ENCODE measurements at places on chromosomes 4 and X.

DNA sequence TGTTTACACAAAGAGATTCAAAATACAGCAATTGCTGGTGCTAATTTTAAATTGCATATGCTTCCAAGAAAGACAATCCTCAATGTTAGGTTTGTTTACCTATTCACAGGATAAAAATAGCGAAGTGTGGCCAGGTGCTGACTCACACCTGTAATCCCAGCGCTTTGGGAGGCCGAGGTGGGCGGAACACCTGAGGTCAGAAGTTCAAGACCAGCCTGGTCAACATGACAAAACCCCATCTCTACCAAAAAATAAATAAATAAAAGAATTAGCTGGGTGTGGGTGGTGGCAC lies 77.7 kb downstream of the OPHN1 start:
- no peak for DNase-seq

GRCh38 chr4:88720451-88721428 lies 23.1 kb upstream of the NAP1L5 start:
- no peak for DNase-seq

GRCh38 chr4:119748853-119749252 lies 120.2 kb upstream of the PDE5A start:
- DNase-seq = no peak

DNA sequence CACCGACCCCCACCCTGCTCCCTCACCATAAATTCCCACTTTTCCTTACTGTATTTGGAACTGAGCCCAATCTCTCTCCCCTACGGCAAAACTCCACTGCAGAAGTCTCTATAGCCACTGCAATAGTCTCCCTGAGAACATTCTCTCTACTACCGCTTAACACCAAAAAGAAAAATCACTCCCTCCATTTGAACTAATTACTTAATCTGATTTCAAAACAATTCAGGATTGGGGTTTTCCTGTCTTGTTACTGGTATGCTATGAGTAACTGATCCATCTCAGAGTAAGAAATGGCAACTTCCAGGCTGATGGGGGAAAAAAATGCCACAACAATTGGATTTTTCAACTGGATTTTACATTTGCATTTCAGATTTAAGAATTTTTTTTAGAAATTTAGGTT lies 5.8 kb downstream of the PAPSS1 start:
- DNase-seq = no peak

DNA sequence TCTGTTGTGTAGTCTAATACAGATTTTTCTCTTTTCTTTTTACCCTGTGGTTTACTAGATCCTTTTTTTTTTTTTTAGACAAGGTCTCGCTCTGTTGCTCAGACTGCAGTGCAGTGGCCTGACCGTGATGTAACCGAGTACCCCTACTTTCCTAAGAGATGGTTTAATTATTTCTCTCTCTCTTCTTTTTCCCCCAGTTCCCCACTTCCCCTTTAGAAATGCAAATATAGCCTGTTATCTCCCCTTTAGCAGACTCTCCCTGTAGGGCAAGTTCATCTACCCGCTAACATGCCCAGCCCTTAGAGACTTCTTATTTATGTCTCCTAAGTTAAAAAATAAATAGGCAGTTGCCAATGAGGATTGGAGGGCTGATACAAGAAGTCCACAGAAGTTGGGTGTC lies 4.5 kb downstream of the SNX25 start:
- no peak for DNase-seq

GRCh38 chr4:1226144-1226481 lies 22.8 kb downstream of the CTBP1 start:
- no peak for DNase-seq

- DNase-seq = peak; percentile 33
Observed at GRCh38 chr4:15003401-15003890, 1.2 kb downstream of the CPEB2 start.

DNA sequence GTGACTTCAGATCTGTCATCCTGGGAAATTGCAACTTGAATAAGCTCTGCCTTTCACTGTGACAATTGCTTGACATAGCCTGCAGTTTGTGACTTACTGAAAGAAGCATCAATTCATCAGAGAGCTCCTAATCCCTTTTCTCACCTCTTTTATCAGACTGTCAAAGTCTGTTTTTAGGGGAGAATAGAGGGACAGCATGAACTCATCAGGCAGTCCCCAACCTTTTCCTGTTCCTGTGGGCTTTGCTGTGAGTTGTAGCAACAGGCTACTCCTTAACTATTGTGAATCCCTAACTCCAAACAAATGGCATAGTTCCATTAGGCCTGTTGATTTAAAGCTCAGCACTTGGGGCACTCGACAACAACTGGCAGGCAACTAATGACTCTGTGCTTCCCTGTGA lies 64.9 kb downstream of the DOCK11 start:
- no peak for DNase-seq

DNA sequence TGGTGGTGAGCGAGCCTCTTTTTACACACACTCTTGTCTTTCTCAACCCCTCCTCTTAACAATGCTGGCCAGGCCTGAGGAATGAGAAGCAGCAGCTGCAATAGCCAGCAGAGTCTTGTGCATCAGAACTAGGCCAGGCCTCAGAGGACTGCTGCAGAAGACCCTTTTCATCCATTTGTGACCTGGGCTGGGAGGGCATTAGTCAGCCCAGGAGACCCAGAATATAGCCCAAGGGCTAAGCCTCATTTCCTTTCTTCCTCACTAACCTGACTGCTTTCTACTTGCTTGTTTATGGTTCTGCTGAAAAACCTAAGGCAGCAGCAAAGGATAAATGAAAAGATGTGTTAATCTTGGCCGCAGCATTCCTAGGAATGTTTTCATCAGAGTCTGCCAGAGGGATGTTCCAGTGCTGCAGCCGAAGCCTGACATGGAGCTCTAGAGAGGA lies 254.7 kb upstream of the AR start:
- DNase-seq = no peak

DNA sequence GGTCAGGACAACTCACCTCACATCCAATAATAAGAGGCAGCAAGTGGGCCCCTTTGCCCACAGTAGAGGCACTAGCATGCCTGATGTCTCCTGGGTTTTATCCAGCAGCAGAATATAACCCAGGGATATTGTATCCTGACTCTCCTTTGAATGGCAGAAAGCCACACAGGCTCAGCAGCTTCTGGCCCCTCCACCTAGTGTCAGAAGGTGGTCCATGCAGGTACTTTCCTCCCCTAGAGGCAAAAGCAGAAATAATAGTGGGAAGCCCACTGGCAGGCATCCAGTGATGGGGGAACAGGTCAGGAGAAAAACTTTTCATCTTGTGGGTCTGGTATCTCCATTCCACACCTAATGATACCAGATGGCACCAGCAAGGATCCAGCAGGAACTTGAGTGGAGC lies 75.5 kb upstream of the IRS4 start:
- no peak for DNase-seq

All from stimulated activated CD8-positive, alpha-beta memory T cell treated with anti-CD3 and anti-CD28 coated beads, Interleukin-4, amount 100 ng/mL, for 1 hour (primary cell).